ENCODE measurements at places on chromosomes 12 and 14. TPM values are rescaled to one million over a fixed set of nuclear protein-coding genes. Genes with fewer than 3 reads are reported as not detected.

The COPZ1 gene
- total RNA-seq, result 34.3 TPM

DNA sequence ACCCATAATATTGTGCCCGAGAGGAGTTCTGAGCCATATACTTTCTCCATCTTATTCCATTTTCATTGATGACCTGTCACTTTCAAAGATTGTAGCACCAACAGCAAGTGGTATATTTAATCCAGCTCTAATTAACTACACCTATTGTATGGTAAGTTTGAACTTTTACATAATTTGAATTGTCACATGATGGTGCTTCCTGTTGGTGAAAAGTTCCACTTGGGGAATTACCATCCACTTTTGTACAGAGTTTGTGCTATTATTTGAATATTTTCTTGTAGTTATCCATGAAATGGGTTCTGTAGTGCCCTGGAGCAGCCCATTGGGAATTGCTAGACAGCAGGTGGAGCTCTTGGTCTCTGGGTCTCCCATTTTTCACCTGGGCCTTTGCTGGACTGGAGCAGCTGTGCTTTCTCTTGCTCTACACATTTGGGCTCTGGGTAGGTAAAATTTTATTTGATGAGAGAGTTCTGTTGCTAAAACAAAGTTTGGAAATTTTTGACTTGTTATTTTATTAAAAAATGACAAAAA is 3.0 kb downstream of the SMCO3 start:
- no peaks in the 10 kb centered on the region for H3K36me3 ChIP-seq
- no peak overlapping the region for H3K27ac ChIP-seq
- H3K27me3 ChIP-seq, result no peaks in the 10 kb centered on the region
- DNase-seq, result peak; percentile 42

DNA sequence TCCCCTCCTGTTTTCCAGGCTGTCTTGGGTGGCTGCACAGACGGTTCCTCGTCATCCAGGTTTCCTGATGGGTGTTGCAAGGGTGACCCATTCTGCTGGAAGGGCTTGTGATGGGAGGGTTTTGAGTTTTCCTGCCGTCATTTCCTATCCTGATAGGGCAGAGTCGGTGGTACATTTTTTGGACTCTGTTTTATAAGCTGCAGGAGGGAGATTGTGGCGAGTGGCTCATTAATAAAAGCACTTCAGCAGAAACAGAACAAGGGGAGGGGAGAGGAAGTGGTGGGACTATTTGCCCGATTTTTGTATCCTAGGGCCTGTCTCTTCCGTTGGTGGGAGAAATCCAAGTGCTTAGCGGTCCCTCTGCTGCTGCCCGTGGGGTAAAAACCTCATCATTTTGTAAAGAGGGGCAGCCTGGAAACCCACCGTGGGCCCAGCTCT is 40.0 kb downstream of the TSPAN9 start:
- H3K27me3 ChIP-seq, result no peaks in the 10 kb centered on the region
- H3K4me3 ChIP-seq, result no peak overlapping the region
- H3K27ac ChIP-seq, result peak overlapping the region; percentile 28
- no peak for DNase-seq

GRCh38 chr12:120353136-120353535 is 15.8 kb downstream of the MSI1 start:
- H3K4me3 ChIP-seq, result no peak overlapping the region
- no peaks in the 10 kb centered on the region for H3K27me3 ChIP-seq
- H3K27ac ChIP-seq, result no peak overlapping the region
- DNase-seq, result no peak

The FAM181A gene
- total RNA-seq, result not detected

The P2RX2 gene
- not detected for total RNA-seq

- H3K27ac ChIP-seq, result no peak overlapping the region
- H3K36me3 ChIP-seq, result no peaks in the 10 kb centered on the region
- H3K4me3 ChIP-seq, result no peak overlapping the region
- no peaks in the 10 kb centered on the region for H3K27me3 ChIP-seq
Observed at GRCh38 chr12:79296133-79296532, 394.6 kb downstream of the PAWR start.

- H3K4me1 ChIP-seq, result no peaks in the 10 kb centered on the region
- H3K36me3 ChIP-seq, result no peaks in the 10 kb centered on the region
- H3K27ac ChIP-seq, result no peak overlapping the region
- H3K4me3 ChIP-seq, result no peak overlapping the region
- H3K27me3 ChIP-seq, result no peaks in the 10 kb centered on the region
- DNase-seq, result no peak
Observed at GRCh38 chr14:21202463-21203358, 46.8 kb upstream of the OR5AU1 start.

DNA sequence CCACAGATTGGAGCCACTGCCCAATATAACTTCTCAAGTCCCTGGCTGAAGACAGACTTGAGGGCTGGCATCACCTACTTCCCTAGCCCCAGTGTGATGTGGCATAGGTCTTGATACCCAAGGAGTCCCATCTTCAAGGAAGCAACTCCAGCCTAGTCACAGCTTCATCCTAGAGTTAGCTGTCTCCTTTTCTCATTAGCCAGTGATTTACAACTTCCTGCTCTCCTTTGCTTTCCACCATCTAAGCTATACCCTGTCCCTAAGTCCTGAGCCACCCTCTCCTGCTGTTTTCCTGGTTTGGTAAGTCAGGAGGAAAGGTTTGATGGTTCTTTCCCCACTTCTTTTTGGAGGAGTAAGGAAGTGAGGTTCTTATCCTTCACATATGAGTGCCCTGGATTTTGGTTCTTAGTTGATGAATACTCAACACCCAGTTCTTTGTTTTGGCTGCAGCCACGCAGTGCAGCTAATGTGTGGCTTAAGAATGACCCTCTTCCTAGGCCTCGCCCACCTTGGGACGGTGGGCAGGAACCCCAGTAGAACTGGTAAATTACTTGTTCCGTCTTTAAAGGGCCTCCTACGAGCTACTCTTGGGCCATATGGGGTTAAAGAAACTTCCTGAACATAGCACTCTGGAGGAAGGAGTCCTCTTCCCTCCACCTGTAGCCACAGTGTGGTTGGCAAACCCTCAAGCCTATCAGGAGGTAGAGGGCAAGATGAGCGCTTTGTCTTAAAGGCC is 3.9 kb upstream of the GPX2 start:
- peaks cover 23% of the 10 kb centered on the region for H3K4me1 ChIP-seq
- H3K27ac ChIP-seq, result no peak overlapping the region

The MYG1 gene
- total RNA-seq, result 25.7 TPM

The SYNDIG1L gene
- not detected for total RNA-seq

GRCh38 chr14:103260629-103261124 is 73.4 kb upstream of the EIF5 start:
- H3K27me3 ChIP-seq, result no peaks in the 10 kb centered on the region
- DNase-seq, result peak; percentile 77
- H3K4me1 ChIP-seq, result peaks cover 26% of the 10 kb centered on the region
- peak overlapping the region; percentile 83 for H3K27ac ChIP-seq
- peak overlapping the region; percentile 17 for H3K4me3 ChIP-seq

The CLBA1 gene
- 21.1 TPM for total RNA-seq

DNA sequence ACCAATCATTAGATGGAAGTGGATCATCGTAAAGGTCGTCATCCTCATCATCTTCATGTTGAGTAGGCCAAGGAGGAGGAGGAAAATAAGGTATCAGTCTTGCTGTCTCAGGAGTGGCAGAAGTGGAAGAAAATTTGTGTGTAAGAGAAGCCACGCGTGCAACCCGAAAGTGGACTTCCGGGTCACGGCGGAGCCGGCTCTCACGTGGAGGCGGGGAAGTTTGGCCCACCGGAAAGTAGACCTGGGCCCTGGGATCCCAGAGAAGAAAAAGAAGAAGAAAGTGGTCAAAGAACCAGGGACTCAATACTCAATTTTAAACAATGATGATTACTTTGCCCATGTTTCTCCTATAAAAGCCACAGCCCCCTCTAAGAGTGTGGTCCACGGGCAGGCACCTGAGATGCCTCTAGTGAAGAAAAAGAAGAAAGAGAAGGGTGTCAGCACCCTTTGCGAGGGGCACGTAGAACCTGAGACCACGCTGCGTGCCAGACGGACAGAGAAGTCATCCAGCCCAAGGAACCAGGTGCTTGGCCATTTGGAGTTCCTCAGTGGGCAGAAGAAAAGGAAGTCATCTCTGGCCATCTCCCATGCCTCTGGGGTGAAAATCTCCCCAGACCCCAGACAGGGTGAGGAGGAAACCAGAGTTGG is 365.8 kb downstream of the BCAT1 start:
- DNase-seq, result no peak
- H3K27ac ChIP-seq, result no peak overlapping the region
- H3K27me3 ChIP-seq, result no peaks in the 10 kb centered on the region

- H3K36me3 ChIP-seq, result no peaks in the 10 kb centered on the region
- no peaks in the 10 kb centered on the region for H3K4me1 ChIP-seq
- no peak overlapping the region for H3K27ac ChIP-seq
- H3K27me3 ChIP-seq, result no peaks in the 10 kb centered on the region
- no peak for DNase-seq
- no peak overlapping the region for H3K4me3 ChIP-seq
Observed at GRCh38 chr12:65798918-65799317, 25.4 kb upstream of the HMGA2 start.

The MMP17 gene
- total RNA-seq, result 2.6 TPM

GRCh38 chr12:7694556-7695236 is 879 bp downstream of the GDF3 start:
- H3K27me3 ChIP-seq, result no peaks in the 10 kb centered on the region
- no peak overlapping the region for H3K4me3 ChIP-seq
- H3K36me3 ChIP-seq, result no peaks in the 10 kb centered on the region
- no peaks in the 10 kb centered on the region for H3K4me1 ChIP-seq
- DNase-seq, result no peak

DNA sequence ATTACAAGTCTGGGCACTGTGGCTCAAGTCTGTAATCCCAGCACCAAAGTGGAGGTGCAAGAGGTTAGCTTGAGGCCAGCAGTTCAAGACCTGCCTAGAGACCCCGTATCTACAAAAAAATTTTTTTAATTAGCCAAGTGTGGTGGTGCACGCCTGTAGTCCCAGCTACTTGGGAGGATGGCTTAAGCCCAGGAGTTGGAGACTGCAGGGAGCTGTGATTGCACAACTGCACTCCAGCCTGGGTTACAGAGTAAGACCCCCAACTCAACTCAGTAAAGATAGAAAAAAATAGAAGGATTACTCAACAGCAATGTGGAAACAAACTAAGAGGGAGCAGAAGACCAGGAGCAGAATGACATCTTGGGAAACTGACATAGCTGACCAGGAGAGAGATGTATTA is 13.3 kb downstream of the SBNO1 start:
- no peaks in the 10 kb centered on the region for H3K27me3 ChIP-seq
- DNase-seq, result no peak
- H3K27ac ChIP-seq, result no peak overlapping the region
- no peaks in the 10 kb centered on the region for H3K36me3 ChIP-seq
- no peak overlapping the region for H3K4me3 ChIP-seq
- no peaks in the 10 kb centered on the region for H3K4me1 ChIP-seq

The IGF1 gene
- 44.8 TPM for total RNA-seq

- H3K27me3 ChIP-seq, result no peaks in the 10 kb centered on the region
- H3K27ac ChIP-seq, result no peak overlapping the region
- DNase-seq, result no peak
- H3K4me1 ChIP-seq, result no peaks in the 10 kb centered on the region
Observed at GRCh38 chr14:78029601-78030372, 140.4 kb upstream of the NRXN3 start.

GRCh38 chr12:75591628-75592027 is 80.2 kb upstream of the KRR1 start:
- no peaks in the 10 kb centered on the region for H3K27me3 ChIP-seq
- no peak for DNase-seq
- H3K4me3 ChIP-seq, result no peak overlapping the region
- no peaks in the 10 kb centered on the region for H3K36me3 ChIP-seq
- peaks cover 16% of the 10 kb centered on the region for H3K4me1 ChIP-seq
- no peak overlapping the region for H3K27ac ChIP-seq

GRCh38 chr12:47963340-47964040 is at the start of gene TMEM106C:
TMEM106C (plus strand) TSS chr12:47963596; CDS start chr12:47964237, 641 bp downstream.
- H3K4me3 ChIP-seq, result peak within 1 kb of the TSS; percentile 64
- H3K27me3 ChIP-seq, result no peaks in the 10 kb centered on the region
- peaks cover 14% of the 10 kb centered on the region for H3K4me1 ChIP-seq
- peak within 1 kb of the TSS; percentile 55 for H3K27ac ChIP-seq
- H3K36me3 ChIP-seq, result no peaks in the 10 kb centered on the region

The NKX2-1 gene
- not detected for total RNA-seq

- DNase-seq, result no peak
- H3K4me1 ChIP-seq, result peaks cover 50% of the 10 kb centered on the region
- no peak overlapping the region for H3K27ac ChIP-seq
- no peaks in the 10 kb centered on the region for H3K36me3 ChIP-seq
Observed at GRCh38 chr12:45986641-45987339, 3.6 kb downstream of the SCAF11 start.

- peak; percentile 64 for DNase-seq
- H3K36me3 ChIP-seq, result no peaks in the 10 kb centered on the region
- H3K4me1 ChIP-seq, result peaks cover 75% of the 10 kb centered on the region
- H3K27me3 ChIP-seq, result no peaks in the 10 kb centered on the region
- H3K4me3 ChIP-seq, result no peak overlapping the region
- H3K27ac ChIP-seq, result peak overlapping the region; percentile 84
Observed at GRCh38 chr12:12398026-12398859, 41.4 kb downstream of the BORCS5 start.

DNA sequence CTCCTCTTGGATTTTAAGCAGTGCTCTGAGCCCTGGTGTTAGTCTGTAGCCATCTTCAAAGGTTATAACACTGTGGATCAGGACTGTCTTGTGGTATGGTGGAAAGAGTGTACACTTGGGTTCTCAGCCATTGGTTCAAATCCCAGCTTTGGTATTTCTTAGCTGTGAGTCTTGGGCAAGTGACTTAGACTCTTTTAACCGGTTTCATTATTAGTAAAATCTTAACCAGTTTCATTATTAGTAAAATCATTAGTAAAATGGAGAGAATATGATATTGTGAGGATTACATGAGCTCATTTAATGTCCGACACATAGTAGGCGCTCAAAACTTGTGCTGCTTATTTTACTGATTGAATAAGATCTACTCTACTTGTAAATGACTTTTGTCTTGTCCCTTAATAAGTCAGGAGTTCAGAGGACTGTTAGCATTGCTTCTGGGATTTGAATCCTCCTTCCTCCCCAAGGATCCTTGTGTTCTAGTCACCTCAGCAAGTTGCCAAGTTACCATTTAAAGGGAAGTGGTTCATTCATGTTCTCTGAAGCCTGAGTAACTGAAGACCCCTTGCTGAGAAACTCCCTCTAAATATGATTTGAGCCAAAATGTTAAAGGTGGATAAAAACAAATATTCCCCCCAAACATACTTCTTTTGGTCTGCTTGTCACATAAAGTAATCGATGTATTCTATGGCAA is 12.4 kb downstream of the TTLL5 start:
- H3K4me1 ChIP-seq, result no peaks in the 10 kb centered on the region
- H3K27me3 ChIP-seq, result no peaks in the 10 kb centered on the region
- H3K36me3 ChIP-seq, result peaks cover 2% of the 10 kb centered on the region
- H3K4me3 ChIP-seq, result no peak overlapping the region
- H3K27ac ChIP-seq, result no peak overlapping the region

DNA sequence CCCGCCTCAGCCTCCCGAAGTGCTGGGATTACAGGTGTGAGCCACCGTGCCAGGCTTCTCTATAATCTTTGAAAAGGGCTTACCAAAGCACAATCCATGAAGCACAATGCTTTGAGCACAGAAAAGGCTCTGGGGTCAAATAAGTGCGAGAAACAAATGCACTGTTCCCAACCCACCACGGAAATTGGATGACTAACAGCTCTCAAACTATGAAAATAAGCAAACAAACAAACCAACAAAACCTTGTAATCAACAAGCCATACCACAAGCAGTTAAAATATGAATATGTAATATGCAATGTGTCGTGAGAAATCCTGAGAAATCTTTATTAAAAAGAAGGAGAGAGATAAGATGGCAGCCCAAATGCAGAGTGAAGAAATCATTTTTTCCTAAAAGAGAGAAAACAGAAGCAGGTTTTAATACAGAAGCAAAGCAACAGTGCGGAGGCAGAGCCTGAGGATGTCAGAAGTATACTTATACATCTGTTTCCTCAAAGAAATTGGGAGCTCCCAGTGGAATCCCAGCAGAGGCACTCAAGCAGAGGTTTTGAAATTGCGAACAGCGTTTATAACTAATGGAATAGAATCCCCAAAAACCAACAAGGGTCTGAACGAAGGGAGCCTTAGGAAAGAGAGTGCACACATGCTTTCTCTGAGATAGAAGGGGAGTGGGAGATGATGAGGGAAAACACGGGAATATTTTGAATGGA is 17.1 kb downstream of the SMCO2 start:
- no peaks in the 10 kb centered on the region for H3K36me3 ChIP-seq
- no peak overlapping the region for H3K4me3 ChIP-seq
- H3K27ac ChIP-seq, result no peak overlapping the region

Data from body of pancreas (tissue), 4 donors.